ENCODE measurements at places on chromosomes 7 and 10.
A peak's percentile ranks its signal among the peaks of the same experiment; 100 is the strongest.

DNA sequence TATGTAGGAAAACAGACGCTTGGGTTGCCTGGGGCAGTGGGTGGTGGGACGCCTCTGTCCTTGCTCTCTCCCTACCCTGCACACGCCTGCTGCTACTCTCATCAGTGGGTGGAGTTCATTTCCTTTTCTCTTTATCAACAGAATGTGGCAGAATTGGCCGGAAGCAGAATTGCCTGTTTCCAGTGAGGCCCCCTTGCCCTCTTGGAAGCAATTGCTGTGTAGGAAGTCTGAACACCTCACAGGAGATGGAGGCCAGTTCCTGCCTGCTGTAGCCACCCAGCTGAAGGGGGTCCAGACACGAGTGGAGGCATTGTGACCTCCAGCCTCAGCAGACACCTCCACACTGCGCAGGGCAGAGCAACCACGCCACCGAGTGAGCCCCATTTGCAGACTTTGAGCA, 331.6 kb upstream of the ZNF32 start:
- no peak for DNase-seq

DNA sequence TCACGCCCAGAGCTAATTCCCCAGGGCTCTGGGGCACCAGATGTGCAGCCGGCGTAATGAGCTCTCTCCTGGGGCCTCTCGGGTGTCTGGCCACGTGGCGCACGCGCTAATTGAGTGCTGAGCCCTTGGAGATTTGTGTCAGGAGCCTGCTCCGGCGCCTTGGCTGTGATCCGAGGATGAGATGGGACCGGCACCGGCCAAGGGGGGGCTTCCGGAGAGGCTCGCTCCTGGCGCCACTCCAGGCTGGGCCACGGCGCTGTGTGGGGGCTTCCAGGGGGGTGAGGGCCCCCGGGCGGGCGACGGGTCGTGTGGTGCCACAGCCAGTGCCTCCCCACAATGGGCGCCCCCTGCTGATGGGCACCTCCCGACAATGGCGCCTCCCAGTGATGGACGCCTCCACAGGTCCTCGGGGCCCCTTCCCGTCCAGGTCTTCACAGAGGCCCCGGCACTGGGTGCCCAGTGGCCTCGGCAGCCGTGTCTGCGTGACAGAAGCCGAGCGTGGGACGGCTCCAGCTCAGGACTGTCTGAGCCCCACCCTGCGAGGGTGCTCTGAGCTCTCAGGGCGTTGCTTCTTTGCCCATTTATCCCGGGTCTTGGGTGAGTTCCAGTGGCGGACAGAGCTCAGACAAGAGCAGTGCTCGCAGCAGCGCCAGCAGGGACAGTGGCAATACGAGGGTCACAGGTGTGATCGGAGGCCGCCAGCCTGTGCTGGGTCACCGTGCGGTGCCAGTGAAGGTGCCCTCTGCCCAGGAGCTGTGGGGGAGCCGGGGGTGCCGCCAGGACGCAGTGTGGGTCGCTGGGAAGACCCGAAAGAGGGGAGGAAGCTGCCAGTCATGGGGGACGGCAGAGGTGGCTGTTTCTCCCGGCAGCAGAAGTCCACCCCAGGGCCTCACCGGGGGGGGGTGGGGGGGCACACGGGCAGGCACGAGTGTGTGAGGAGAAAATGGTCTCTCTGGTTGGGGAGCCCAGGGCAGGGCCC, 8.2 kb upstream of the NKX6-2 start:
- no peak for DNase-seq

- DNase-seq, result no peak
These were observed 399.6 kb downstream of the DPP6 start for GRCh38 chr7:154451480-154452457.

GRCh38 chr10:87500646-87501048, 4.0 kb upstream of the MINPP1 start:
- no peak for DNase-seq

- no peak for DNase-seq
These were observed 36.5 kb downstream of the XPNPEP1 start for GRCh38 chr10:109886781-109887140.

DNA sequence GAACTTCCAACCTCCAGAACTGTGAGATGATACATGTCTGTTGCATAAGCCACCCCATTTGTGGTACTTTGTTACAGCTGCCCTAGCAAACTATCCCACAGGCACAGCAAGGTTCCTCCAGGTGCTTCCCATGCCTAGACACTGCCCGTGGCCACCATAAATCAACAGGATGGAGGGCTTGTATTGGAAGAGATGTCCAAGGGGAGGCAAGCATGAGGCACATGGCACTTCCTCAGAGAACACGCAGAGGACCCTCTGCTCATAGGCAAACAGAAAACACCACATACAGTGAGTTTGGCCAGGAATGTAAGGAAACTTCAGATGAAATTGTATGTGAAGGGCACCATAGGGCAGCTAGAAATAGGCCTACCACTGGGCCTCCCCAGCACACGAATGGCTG, 291.1 kb downstream of the GRID1 start:
- no peak for DNase-seq

DNA sequence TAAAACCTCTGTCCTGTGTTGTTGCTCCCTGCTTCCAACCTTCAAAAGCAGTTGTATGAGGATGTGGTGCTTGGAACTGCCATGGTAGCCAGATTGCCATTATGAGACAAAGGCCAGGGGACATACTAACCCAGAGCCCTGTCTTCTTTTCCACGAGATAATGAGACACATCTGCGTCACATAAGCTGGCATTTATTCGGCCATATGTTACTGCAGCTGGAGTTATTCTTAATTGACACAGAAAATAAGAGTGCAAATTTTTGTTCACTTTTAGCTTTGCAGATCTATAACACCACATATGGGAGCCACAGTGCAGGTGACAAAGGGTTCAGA, 15.5 kb upstream of the PDLIM1 start:
- no peak for DNase-seq

GRCh38 chr7:70618020-70618551, 513.9 kb upstream of the GALNT17 start:
- no peak for DNase-seq

DNA sequence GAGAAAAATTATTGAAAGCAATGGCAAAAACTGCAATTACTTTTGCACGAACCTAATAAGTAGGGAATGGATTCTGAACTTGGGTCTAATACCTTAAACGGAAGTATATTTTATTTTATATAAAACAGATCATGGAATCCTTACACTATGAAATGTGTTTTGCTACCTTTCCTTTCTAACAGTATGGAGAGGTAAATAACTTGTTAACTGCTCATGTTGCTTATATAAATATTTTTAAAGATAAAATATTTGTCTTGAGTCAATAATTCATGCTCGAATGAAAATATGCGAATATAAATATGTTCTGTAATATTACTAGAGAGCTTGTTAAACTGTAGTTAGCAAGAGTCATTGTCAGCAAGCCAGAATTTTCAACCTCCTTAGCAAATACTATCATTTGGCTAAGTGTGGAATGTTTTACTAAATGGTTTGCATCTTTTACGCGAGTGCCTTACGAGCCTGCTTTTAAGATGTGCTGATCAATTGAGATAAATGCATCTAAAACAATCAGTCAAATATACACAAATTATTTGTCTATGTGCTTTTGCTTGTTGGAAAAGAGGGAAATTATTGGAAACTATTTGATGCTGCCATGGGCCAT, 5.9 kb downstream of the GNAT3 start:
- DNase-seq, result peak; percentile 26

- no peak for DNase-seq
These were observed 1.9 kb downstream of the EXOC6 start for GRCh38 chr10:92850185-92850584.
